ENCODE measurements at places on chromosomes 12 and 14.

DNA sequence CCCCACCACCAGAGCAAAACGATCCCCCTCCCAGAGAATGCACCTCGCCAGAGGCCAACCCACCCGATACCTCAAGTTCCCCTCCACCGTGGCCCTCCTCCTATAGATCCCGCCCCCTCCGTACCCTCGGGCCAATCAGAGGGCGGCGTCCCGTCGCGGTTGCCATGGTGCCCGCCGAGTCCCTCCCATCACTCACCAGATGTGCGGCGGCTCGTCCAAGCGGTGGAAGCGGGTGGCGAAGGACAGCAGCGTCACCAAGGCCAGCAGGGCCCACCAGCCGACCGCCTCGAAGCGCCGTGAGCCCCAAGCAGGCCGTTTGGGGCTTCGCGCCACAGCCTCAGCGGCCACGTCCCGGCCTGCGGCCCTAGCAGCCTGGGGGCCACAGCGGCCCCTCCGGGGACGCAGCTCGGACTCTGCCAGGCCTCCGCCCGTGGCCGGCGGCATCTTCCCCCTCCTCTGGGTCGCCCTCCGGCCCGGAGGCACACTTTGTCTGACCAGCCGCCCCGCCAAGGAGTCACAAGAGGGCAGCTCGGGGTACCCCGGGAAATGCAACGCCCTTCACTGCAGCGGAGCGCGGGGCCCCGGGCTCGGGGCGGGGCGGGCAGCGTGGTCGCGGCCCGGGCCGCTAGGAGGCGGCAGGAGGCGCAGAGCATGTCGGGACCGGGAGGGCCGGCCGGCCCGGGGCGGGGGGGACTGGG, at the start of gene POMT2:
Gene POMT2, minus strand, starts transcription at position 646 of the 698 bp plus-strand sequence. Its CDS starts 202 bp downstream, at position 444.
- peak; percentile 87 for DNase-seq

- no peak for DNase-seq
These were observed 13.1 kb downstream of the KRT85 start for GRCh38 chr12:52354200-52354599.

GRCh38 chr14:92481386-92481785, 32.2 kb upstream of the RIN3 start:
- DNase-seq = no peak

DNA sequence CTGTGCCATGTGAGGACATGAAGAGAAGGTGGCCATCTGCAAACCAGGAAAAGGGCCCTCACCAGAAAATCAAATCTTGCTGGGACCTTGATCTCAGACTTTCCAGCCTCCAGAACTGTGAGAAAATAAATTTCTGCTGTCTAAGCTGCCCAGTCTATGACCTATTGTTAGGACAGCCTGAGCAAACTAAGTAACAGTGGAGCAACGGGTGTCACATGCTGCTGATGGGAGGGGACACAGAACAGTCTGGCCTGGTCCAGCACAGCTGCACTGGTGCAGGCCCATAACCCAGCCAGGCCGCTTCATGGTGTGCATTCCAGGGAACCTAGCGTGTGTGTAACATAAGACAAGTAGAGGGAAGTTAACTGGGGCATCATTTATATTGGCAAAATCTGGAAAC, 42.1 kb downstream of the GRIP1 start:
- DNase-seq = no peak
